ENCODE measurements at places on chromosomes 4 and X.

- peak; percentile 95 for DNase-seq
These were observed at the start of gene CLGN for GRCh38 chr4:140427106-140427918. TSS of gene CLGN (minus strand) at chr4:140427648. CDS start at chr4:140413078, 14,570 bp downstream.

DNA sequence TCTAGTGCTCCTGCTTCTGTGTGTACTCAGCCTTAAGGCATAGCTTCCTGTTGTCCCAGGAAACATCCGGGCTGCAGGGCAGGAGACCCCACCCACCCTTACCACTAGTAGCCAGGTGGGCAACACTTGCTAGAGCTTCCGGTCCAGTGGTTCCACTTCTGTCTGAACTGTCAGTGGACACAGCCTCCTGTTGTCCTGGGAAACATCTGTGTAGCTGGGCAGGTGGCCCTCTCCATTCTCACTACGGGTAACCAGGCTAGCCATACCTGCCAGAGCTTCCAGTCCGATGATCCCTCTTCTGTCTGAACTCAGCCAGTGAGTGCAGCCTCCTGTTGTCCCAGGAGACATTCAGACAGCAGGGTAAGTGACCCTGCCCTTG, 372.2 kb downstream of the INPP4B start:
- DNase-seq: no peak

DNA sequence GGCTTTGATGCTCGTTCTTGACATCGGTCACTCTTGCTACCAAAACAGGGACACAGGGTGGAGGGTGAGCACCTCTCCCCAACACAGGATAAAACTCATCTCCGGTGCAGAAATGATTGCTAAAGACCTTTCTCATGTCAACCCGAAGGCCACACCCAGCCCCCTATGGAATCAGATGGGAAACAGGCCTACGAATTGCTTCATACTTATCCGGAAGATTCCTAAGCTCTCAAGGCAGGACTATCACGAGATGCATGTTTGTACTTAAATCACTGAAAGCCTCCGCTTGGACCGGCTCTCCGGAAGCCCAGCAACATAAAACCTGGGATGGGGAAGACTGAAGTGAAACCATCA, 74.9 kb downstream of the MTMR1 start:
- no peak for DNase-seq

DNA sequence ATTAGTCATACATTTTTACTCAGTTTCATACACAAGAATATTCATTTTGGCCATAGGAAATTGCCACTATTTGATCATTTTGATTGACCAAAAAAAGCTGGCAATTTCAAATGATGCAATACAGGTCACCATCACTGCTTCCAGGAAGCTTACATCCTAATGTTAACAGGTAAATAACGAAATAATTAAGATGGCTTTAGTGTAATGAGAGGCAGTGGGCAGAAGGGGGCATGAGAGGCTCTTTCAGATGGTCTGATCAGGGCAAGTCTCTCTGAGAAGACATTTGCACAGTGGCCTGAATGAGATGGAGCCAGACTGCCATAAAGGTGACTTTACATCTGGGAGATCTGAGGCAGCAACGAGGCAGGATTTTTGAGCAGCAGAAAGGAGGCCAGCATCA, 170.7 kb downstream of the SLIT2 start:
- DNase-seq: peak; percentile 59

DNA sequence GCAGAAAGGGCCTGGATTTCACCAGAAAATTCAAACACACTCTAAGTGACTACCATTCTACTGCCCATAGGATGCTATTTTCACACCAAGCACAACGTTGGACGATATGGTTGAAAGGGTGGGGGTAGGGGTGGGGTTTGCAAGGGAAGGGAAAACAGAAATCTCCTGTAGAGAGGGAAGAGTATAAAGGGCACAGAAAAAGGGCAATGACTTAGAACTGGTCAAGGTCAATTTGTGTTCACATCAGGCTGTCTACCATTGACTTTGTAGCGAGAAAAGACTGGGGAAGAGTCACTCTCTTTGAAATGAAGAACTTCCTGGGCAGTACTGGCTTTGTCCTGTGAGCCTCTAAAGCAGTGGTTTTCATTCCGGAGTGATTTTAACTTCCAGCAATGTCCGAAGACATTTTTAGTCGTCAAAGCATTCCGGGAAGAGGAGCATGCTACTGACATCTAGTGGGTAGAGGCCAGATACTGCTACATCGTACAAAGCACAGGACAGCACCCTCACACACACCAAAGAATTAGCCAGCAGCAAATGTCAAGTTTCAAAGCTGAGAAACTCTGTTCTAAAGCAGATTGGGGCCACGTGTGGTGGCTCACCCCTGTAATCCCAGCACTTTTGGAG, 48.4 kb upstream of the SLC7A3 start:
- no peak for DNase-seq

DNA sequence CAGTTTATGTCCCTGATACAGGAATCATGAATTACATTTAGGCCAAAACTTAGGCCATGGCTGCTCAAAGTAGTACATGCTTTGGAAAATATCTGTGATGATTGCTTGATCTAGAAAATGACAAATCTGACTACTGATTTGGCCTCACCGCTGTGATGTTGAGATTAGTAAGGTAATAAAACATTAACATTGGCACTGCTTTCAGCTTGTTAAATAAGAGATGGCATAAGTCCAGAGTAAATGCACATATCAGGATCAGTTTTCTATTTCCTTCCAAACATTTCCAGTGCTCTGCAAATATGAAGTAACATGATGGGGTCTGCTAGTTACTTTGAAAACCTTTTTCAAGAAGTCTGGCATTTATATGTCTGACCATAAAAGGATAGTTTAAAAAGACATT, 687.3 kb upstream of the ACTRT1 start:
- DNase-seq: no peak

DNA sequence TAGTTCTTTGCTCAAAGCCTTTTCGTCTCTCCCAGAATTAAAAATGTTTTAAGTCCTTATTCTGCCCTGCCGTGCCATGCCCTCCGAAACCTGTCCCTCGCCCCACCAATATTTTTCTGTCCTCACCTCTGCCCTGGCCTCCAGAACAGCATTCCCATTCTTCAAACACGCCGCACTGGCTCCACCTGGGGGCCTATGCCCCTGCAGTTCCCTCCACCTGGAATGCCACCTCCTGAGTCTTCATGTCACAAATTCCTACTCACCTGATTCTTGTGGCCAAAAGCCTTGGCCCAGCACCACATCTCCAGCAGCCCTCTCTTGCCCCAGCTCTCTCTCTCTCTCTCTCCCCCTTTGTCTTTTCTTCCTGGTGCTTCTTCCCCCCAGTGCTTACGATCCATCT, 91.6 kb downstream of the APBB2 start:
- no peak for DNase-seq

- DNase-seq: no peak
These were observed 88.2 kb downstream of the SOWAHB start for GRCh38 chr4:76809594-76810305.

- no peak for DNase-seq
These were observed 65.6 kb downstream of the OR13H1 start for GRCh38 chrX:131609480-131609879.

DNA sequence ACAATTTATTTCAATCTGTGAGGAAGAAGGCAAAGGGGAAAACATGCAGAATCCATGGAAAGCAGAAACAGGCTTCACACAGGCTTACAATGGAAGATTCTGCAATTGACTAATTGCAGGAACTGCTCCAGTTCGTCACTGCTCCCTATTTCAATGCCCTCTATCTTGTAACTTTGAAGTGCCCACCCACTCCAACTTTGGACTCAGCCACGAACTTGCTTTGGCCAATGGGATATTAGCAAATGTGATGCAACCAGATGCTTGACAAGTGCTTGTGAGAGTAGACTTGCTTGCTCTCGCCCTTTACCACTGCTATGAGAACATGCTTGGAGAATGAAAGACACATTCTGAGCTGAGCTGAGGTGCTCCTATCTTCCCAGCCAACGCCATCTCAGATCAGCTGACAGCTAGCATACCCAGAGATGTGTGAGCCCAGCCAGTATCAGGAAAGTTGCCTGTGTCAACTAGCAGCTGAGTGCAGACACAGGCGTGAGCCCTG, 105.7 kb upstream of the PTCHD1 start:
- no peak for DNase-seq

DNA sequence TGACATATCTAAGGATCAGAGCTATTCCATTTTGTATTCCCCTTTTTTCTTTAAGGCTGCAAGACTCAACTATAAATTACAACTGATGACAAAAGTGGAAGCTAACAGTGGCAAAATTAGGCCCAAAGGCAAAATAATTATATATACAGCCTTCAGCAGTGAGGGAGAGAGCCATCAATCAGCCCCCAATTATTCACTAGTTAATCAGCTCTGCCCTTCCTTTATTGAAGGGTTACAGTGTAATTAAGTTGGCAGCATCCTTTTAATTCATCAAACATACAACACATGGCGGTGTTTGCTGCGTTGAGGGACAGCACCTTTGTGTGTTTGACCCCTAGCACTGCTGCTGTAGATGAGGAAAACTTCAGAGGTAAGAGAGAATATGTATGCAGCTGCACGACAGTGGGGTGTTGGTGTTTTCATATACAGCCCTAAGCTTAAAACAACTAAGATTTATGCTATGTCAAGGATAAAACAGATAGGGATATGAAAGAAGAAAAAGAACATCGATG, 973.9 kb upstream of the POU3F4 start:
- DNase-seq: no peak

DNA sequence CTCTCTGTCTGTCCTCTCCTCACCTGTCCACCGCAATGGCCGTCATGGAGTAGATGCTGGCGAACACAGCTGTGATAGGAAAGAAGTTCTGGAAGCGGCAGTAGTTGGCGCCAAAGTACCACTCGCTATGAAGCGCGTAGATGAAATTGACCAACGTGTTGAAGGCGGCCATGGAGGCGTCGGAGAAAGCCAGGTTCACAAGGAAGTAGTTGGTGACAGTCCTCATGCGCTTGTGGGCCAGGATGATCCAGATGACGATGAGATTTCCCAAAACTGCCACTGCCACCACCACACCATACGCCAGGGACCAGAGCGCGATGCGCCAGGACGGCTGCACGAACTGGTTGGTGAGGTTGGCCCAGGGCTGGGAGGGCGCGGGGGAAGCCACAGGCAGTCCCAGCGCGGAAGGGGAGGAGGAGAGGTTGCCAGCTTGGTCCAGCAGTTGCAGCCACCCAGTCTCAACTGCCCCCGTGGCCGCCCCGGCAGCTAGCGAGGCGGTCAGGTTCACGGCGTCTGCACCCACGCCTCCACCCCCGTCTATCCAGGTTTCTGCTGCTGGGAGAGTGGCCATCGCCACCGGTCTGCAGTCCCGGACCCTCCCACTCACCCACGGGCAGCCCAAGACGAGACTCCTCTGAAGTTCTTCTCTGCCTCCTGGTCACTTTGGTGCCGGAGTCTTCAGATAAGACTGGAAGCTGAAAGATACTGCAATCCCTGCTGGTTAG, 518 bp downstream of the TACR3 start:
- DNase-seq: peak; percentile 23

DNA sequence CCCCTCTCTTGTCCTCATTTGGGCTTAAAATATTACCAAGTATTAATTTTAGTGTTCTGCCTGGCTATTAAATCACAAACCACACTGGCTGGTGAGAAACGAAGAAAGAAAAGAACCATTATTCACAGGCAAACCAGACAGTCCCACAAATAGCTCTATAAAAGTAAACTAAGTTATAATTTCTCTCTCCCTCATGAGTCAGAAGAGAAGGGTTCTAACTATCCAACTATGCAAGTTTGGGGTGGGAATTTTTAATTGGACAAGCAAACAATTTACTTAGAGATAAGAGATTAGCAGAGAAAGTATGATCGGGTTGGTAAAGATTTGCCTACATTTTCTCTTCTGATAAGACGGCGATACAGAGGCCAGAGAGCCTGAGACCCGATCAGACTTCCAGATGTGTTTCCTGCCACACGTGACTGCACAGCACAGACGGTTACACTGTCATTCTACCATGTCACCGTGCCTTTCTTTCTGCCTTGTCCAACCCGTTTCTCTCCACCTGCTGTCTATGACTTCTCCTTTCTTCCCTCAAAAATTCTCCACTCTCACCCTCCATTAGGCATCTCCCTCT, 52.3 kb downstream of the MEPE start:
- DNase-seq: no peak

- no peak for DNase-seq
These were observed 796.1 kb upstream of the ADGRL3 start for GRCh38 chr4:60404027-60404426.

DNA sequence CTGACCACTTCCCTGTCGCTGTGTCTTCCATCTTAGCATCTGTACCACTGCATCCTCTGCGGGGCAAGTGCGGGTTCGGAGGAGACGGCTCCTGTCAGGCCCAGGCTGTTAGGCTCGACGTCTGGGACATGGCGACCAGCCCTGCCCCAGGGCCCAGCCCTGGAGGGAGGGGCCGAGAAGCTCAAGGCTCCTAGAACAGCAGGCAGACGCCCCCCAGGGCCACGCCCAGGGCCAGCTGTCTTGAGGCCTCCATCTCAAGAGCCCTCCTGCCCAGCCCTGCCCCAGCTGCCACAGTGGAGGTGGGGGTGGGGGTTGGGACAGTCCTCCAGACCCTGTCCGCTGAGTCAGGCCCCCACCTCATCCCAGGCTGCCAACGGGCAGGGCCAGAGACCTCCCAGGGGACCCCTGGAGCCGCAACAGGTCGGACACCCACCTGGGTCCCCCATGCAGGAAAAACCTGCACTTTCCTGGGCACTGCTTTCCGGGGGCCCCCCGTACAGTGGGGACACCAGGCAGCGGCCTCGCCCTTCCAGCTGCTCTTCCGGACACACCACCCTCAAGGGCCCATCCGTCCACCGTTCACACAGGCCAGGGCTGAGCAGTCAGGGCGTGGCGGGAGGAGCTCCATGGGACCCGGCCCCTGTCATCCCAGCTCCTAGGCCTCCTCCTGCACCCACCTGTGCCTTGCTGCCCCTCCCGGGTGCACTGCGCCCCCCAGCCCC, 83.1 kb downstream of the FAM53A start:
- DNase-seq: no peak

GRCh38 chr4:40329805-40330204, 5.3 kb upstream of the CHRNA9 start:
- DNase-seq: no peak

- DNase-seq: no peak
These were observed 27.0 kb downstream of the SLC10A6 start for GRCh38 chr4:86822136-86822535.

Data from nephron progenitor cell (in vitro differentiated cells).